ENCODE measurements at places on chromosomes 13 and 19.
A peak's percentile ranks its signal among the peaks of the same experiment; 100 is the strongest.

DNA sequence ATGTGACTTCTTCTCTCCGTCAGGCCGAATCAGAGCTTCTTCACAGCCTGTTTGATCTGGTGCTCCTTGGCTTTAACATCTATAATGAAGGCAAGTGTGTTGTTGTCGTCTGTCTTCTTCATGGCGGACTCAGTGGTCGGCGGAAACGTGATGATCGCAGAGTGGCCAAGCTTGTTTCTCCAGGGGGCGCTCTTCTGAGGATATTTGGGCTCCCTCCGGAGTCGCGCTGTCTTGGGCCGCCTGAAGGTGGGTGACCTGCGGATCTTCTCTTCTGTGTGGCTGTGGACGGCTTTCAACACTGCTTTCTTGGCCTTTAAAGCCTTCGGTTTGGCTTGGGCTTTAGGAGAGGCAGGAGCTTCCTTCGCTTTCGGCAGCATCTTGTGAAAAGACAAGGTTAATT, 9.8 kb downstream of the TPRX1 start:
- no peak for DNase-seq

- no peak for DNase-seq
Measured at GRCh38 chr13:34772881-34773280, 169.2 kb upstream of the NBEA start.

GRCh38 chr13:50940509-50940908, 30.9 kb downstream of the RNASEH2B start:
- DNase-seq = no peak

GRCh38 chr13:109868578-109869311, 82.4 kb upstream of the IRS2 start:
- DNase-seq = peak; percentile 56

DNA sequence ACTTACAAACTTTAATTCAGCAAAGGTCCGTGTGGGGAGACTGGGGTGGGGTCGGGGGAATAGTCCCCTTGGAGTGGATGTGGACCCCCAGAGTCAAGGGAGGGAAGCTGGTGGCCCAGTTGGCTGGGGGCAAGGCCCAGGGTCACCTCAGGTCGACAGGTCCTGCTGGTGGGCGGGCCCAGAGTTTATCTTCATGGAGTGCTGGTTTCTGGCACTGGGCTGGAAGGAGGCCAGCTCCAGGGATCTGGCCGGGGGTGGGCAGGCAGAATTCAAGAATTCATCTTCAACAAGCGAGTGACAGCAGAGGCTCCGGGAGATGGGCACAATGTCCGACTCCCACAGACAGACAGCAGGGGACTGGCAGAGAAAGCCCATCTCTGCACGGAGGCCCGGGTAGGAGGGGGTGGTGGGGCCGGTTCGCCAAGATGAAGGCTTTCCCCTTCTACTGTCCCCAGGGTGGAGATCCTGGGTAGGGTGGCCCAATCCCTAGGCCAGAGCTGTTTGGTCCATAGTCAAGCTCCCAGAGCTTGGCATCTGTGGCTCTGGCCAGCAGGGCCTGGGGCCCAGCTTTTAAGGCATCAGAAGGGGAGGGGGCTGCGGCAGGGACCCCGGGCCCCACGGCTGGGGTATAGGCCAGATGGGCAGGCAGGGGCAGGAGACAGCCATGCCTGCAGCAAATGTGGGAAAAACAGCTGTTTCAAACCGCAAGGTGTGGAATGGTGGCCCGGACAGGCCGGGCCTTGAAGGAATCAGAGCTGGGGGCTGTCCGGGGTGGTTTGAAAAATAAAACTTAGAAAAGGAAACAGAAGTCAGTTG, 622 bp upstream of the FDX2 start:
- no peak for DNase-seq

DNA sequence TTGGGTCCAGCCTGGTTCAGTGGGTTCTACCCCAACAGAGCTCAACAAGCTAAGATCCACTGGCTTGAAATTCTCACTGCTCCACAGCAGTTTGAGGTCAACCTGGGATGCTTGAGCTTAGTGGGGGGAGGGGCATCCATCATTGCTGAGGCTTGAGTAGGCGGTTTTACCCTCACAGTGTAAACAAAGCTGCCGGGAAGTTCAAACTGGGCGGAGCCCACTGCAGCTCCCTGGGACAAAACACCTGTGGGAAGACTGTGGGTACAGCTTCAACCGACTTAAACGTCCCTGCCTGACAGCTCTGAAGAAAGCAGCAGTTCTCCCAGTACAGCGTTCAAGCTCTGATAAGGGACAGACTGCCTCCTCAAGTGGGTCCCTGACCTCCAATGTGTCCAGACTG, 1161.9 kb downstream of the UQCRFS1 start:
- DNase-seq = no peak

DNA sequence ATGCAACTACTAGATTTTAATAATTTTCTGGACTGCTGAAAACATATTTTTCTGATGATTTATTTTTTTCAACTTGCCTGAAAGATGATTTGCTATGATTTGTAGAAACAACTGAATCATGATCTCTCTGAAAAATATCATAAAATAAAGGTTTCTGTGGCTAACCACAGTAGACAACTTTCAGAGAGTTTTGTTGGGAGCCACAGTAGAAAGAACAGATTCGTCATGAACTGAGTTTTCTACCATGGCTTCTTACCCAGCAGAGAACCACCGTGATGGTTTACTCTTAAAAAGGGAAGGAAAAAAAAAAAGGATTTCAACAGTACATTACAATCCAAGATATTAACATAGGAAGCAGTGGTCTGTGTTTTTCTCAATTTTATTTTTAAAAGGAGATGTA, 18.0 kb downstream of the ZAR1L start:
- no peak for DNase-seq

DNA sequence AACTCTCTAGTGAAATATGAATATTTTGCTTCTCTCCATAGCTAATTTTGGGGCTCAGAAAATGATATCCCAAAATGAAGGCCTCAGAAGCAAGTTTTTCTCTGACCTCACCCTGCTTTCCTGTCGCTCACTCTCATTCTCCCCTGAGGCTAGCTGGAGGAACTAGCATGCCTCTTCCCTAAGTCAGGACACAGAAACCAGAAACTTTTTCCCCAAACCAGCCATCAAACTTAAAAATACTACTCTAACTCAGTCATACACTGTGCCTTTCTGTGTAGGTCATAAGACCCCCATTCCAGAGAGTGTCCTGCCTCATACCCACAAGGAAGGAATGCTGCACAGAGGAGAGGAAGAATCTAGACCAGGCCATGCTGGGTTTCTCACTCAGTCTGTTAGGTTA, 329.6 kb downstream of the PCDH20 start:
- DNase-seq = no peak

DNA sequence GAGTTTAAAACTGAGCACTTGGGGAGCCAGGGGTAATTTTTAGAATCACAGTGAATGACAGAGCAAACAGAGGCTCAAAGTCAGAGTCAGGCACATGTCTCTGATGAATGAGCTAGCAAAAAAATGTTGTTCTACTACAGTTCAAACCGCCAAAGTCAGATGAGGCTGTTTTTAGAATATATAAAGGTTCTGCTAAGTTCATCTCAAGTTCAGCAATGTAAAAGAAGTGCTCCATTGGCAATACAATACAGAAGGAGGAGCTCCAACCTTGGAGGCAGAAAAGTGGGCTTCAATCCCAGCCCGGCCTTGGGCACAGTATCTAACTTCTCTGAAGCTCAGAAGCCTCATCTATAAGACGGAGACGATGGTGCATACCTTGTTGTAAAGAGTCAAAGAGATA, 70.1 kb upstream of the IPO5 start:
- no peak for DNase-seq

GRCh38 chr13:21595546-21595822, 8.5 kb downstream of the MICU2 start:
- DNase-seq = no peak

- peak; percentile 1 for DNase-seq
Measured at GRCh38 chr13:107992542-107992941, 222.8 kb downstream of the LIG4 start.

- DNase-seq = no peak
Measured at GRCh38 chr19:30017172-30017571, 75.1 kb downstream of the URI1 start.

DNA sequence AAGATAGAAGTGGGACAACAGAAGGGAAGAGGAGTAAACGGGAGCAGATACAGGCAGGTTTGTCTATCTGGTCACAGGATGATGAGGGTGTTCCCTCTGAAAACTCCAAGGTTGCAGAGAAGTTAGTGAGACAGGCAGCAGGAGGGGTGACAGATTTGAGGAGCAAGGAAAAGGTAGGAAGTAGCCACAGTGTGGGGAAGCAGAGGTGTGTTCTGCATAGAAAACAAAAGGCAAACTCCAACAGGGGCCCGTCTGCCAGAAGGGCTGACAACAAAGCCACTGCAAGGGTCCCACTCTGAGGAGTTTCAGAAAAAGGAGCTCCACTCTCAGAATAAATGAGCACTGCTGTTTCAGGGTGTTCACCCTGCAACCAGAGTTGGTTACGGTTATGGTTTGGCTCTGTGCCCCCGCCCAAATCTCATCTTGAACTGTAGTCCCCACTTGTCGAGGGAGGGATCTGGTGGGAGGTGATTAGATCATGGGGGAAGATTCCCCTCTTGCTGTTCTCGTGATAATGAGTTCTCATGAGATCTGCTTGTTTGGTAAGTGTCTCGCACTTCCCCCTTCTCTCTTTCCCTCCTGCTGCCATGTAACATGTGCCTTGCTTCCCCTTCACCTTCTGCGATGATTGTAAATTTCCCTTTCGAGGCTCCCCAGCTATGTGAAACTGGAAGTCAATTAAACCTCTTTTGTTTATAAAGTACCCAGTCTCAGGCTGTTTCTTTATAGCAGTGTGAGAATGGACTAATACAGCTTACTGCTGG, 32.1 kb downstream of the SMAD9 start:
- no peak for DNase-seq

GRCh38 chr13:97567510-97568243, 133.7 kb downstream of the RAP2A start:
- peak; percentile 40 for DNase-seq

DNA sequence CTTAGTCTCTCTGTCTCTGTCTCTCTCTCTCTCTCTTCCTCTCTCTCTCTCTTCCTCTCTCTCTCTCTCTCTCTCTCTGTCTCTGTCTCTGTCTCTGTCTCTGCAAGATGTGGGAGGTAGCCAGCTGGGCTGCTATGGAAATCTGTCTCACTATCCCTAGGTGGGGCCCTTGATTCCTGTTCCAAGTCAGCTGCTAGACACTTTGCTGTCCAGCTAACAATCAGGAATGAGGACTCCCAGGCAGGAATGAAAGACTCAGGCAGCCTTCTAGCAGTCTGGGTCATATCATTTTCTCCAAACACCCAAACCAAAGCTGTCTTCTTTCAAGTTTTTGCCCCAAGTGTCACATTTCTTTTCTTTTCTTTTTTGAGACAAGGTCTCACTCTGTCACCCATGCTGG, 23.2 kb downstream of the CATSPERD start:
- DNase-seq = no peak

GRCh38 chr19:926589-927350, 935 bp downstream of the ARID3A start:
- DNase-seq = peak; percentile 28

- DNase-seq = no peak
Measured at GRCh38 chr19:4172861-4173473, 9.4 kb downstream of the SIRT6 start.

- no peak for DNase-seq
Measured at GRCh38 chr19:1049800-1050199, 9.9 kb downstream of the ABCA7 start.

DNA sequence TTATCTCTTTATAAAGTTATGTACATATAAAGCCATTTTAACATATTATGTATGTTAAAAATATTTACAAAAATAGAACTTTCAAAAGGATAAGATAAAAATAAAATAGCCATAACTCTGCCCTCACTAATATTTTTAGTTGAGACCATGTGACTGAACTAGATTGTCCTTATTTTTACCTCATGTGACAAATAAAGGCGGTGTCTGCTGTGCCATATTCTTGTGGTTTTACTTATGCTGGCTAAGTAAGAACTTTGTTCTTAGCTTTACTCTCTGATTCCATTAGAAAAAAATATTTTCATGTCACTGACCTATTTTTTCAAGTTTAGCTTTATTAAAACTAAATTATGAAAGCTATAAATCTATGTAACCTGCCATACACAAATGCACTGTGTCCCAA, 135.6 kb upstream of the TSC22D1 start:
- no peak for DNase-seq

DNA sequence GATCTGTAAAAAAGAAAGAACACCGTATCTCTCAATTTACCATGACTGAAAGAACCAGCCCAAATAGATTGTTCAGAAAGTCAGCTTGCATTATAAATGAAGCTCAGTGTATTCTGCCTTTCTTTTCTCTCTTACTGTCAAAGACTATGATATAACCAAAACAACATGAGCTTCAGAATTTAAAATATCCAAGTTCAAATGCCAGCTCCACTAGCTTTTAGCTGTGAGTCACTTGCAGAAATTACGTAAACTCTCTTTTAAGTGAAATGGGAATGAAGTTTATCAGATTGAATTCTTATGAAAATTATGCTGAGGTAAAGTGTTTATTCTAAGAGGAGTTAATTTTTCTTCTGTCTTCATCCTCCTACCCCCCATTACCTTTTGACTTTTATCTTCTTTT, 20.0 kb upstream of the POSTN start:
- DNase-seq = peak; percentile 72

DNA sequence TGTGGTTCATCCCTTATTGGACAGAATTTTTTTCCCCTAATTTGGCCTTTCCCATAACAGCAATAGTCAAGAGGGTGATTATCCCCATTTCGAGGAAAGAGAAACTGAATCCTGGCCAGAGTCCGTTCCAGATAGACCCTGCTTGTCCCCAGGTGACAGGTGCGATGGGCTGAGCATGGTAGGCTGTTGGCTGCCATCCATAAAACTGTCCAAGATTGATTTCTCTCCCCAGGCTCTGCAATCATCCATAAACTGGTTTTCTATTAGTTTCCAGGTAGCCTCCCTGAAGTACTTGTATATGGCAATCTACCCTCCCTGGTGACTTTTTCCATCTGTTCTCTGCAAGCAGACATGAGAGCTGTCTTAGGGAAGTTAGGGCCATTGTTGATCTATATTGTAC, 25.4 kb downstream of the SERP2 start:
- DNase-seq = no peak

DNA sequence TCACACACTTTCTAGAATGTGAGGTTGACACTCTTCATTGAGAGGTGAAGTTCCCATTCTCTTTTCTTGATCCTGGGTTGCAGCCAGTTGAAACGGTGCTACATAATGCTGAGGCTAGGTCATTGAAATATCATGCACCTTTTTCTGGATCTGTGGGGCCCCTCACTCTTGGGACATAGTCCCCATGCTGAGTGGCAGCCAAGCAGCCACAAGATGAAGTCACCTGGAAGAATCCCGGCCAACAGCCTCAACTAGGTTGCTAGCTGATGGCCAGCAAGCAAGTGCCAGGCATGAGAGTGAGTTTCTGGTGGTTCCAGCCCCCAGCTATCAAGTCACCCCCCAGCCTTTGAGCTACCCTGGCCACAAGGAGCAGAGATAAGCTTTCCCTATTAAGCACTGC, 148.5 kb upstream of the TSHZ3 start:
- DNase-seq = no peak

Measured in HCEC 1CT (cell line).